ENCODE measurements at places on chromosomes 1 and 21. TPM values are rescaled to one million over a fixed set of nuclear protein-coding genes. Genes with fewer than 3 reads are reported as not detected.

- H3K4me3 ChIP-seq = no peak overlapping the region
- no peak overlapping the region for H3K27ac ChIP-seq
- no peaks in the 10 kb centered on the region for H3K36me3 ChIP-seq
- H3K27me3 ChIP-seq = no peaks in the 10 kb centered on the region
These were observed 31.4 kb upstream of the OLIG2 start for GRCh38 chr21:32994305-32994704.

The CNR2 gene
- total RNA-seq = 0.41 TPM

The PHF13 gene
- total RNA-seq = 14.6 TPM

The DSCAM gene
- total RNA-seq = not detected

The ATP1A4 gene
- 1.1 TPM for total RNA-seq
